ENCODE measurements at places on chromosomes 16 and 17. TPM values are rescaled to one million over a fixed set of nuclear protein-coding genes. Genes with fewer than 3 reads are reported as not detected.

The CMTM1 gene
- polyA plus RNA-seq, result 9.6 TPM

The RNF222 gene
- 0.14 TPM for polyA plus RNA-seq

The HEXIM1 gene
- polyA plus RNA-seq, result 39.5 TPM

The CHRNE gene
- 1.5 TPM for polyA plus RNA-seq

The ATP2C2 gene
- polyA plus RNA-seq, result 15.2 TPM

The MFSD11 gene
- polyA plus RNA-seq, result 32.0 TPM

The SHCBP1 gene
- polyA plus RNA-seq, result 14.0 TPM

The MRPL12 gene
- 29.8 TPM for polyA plus RNA-seq

The KCNJ12 gene
- polyA plus RNA-seq, result 4.6 TPM

The KRTAP2-3 gene
- polyA plus RNA-seq, result not detected

The SOX8 gene
- 3.2 TPM for polyA plus RNA-seq

The IKZF3 gene
- polyA plus RNA-seq, result 1.5 TPM

The TMEM256 gene
- polyA plus RNA-seq, result 71.5 TPM

The SAMD14 gene
- 16.8 TPM for polyA plus RNA-seq

The CCDC200 gene
- 16.0 TPM for polyA plus RNA-seq

The CSH1 gene
- not detected for polyA plus RNA-seq

The TMED6 gene
- 4.0 TPM for polyA plus RNA-seq

The ELMO3 gene
- 5.9 TPM for polyA plus RNA-seq

The SECTM1 gene
- polyA plus RNA-seq, result 2.2 TPM

The TMEM114 gene
- polyA plus RNA-seq, result not detected

The KRT15 gene
- polyA plus RNA-seq, result 1.7 TPM

The CCL3 gene
- polyA plus RNA-seq, result 7.8 TPM

The ZNF830 gene
- polyA plus RNA-seq, result 19.5 TPM

The TEX14 gene
- 1.3 TPM for polyA plus RNA-seq

The CD300E gene
- 0.43 TPM for polyA plus RNA-seq
